ENCODE measurements at places on chromosomes 7 and 10.

DNA sequence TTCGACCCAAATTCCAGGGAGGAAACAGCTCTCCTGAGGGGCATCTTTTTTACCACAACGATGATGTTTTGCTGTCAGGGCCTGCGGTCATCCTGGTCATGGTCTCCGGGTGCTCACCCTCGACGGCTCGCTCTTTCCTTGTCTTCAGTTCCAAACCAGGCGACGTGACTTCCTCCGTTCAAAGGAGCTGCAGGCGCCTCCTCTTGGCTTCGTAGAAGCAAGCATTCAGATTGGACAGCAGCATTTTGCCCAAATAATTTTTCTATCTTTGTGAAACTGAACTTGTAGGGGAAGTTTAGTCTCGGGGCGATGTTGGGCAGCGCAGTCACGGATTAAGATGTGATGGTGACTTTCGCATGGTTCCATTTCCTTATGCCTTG, 208.9 kb downstream of the DNAJB6 start:
- no peak overlapping the region for H3K4me3 ChIP-seq
- peak; percentile 28 for DNase-seq
- H3K27ac ChIP-seq = no peak overlapping the region
- H3K4me1 ChIP-seq = no peaks in the 10 kb centered on the region

DNA sequence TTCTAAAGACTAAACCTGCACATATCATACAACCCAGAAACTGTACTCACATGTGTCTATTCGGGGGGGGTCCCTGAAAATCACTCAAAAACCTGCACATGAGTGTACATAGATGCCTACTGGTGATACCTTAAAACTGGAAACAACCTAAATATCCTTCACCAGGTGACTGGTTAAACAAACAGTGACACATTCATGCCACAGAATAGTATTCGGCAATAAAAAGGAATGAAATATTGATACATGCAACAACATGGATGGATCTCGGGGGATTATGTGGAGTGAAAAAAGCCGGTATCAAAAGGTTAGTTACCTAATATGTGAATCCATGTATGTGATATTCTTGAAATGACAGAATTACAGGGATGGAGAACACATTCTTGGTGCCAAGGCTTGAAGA, 32.1 kb upstream of the EGFR start:
- H3K36me3 ChIP-seq = no peaks in the 10 kb centered on the region
- H3K27ac ChIP-seq = no peak overlapping the region

- no peak overlapping the region for H3K4me3 ChIP-seq
- H3K27ac ChIP-seq = no peak overlapping the region
- DNase-seq = no peak
These were observed 34.3 kb downstream of the NAPEPLD start for GRCh38 chr7:103114576-103115008.

- no peaks in the 10 kb centered on the region for H3K36me3 ChIP-seq
- DNase-seq = no peak
- H3K4me3 ChIP-seq = no peak overlapping the region
- no peak overlapping the region for H3K27ac ChIP-seq
These were observed 187.4 kb downstream of the CUX1 start for GRCh38 chr7:102004848-102005247.

DNA sequence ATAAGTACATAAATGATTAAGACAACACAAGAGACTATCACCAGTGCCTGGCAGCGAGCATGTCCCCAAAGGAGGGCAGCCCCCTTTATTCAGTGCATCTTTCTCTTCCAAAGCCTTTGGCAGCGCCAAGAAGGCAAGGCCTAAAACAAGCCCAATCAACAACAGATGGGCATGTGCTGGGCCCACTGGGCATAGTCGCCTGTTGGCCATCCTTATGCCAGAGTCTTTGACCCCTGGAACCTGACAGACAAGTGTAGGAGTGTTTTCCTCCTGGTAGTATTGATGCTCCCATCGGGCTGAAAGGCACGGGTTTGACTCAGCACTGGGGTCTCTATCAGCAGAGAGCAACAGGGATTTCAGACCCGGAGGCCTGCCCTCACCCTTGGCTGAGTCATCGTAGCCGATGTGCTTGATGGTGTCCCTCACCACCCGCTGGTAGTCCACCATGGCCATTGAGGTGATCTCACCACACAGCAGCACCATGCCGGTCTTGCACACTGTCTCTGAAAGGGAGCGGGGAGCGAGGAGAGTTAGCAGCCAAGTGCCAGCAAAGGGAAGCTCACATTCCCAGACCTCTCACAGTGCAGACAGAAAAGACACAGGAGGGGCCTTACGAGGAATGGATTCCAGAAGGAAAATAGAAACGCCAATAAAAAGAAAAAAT, 5.8 kb downstream of the MAT1A start:
- H3K36me3 ChIP-seq = no peaks in the 10 kb centered on the region
- no peaks in the 10 kb centered on the region for H3K4me1 ChIP-seq
- no peak overlapping the region for H3K4me3 ChIP-seq
- DNase-seq = no peak
- no peaks in the 10 kb centered on the region for H3K27me3 ChIP-seq

GRCh38 chr7:71735961-71736556, 604.1 kb downstream of the GALNT17 start:
- H3K27me3 ChIP-seq = no peaks in the 10 kb centered on the region
- no peak overlapping the region for H3K27ac ChIP-seq
- H3K36me3 ChIP-seq = no peaks in the 10 kb centered on the region
- no peaks in the 10 kb centered on the region for H3K4me1 ChIP-seq
- DNase-seq = peak; percentile 76
- H3K4me3 ChIP-seq = no peak overlapping the region

GRCh38 chr7:159211540-159212182, 67.0 kb upstream of the VIPR2 start:
- H3K4me3 ChIP-seq = peak overlapping the region; percentile 2
- no peaks in the 10 kb centered on the region for H3K36me3 ChIP-seq
- DNase-seq = no peak
- H3K27me3 ChIP-seq = no peaks in the 10 kb centered on the region
- peak overlapping the region; percentile 75 for H3K27ac ChIP-seq
- H3K4me1 ChIP-seq = no peaks in the 10 kb centered on the region

- H3K27ac ChIP-seq = no peak overlapping the region
- no peaks in the 10 kb centered on the region for H3K27me3 ChIP-seq
- no peaks in the 10 kb centered on the region for H3K36me3 ChIP-seq
- H3K4me3 ChIP-seq = no peak overlapping the region
- H3K4me1 ChIP-seq = peaks cover 18% of the 10 kb centered on the region
These were observed 167.8 kb upstream of the ITGB1 start for GRCh38 chr10:33125522-33126517.

GRCh38 chr10:29204070-29204800, 84.6 kb upstream of the LYZL1 start:
- H3K27ac ChIP-seq = no peak overlapping the region
- peaks cover 4% of the 10 kb centered on the region for H3K4me1 ChIP-seq
- no peak for DNase-seq
- H3K36me3 ChIP-seq = no peaks in the 10 kb centered on the region

- H3K36me3 ChIP-seq = no peaks in the 10 kb centered on the region
- DNase-seq = no peak
- no peak overlapping the region for H3K4me3 ChIP-seq
- no peak overlapping the region for H3K27ac ChIP-seq
These were observed 154.4 kb upstream of the AKR1E2 start for GRCh38 chr10:4671451-4672145.

- H3K4me1 ChIP-seq = no peaks in the 10 kb centered on the region
- DNase-seq = no peak
- H3K4me3 ChIP-seq = no peak overlapping the region
- H3K27me3 ChIP-seq = no peaks in the 10 kb centered on the region
- H3K36me3 ChIP-seq = no peaks in the 10 kb centered on the region
- no peak overlapping the region for H3K27ac ChIP-seq
These were observed 12.8 kb upstream of the CNNM1 start for GRCh38 chr10:99316374-99316773.

- H3K36me3 ChIP-seq = no peaks in the 10 kb centered on the region
- peak overlapping the region; percentile 96 for H3K4me3 ChIP-seq
- H3K27ac ChIP-seq = peak overlapping the region; percentile 93
These were observed 484 bp upstream of the MSRB2 start for GRCh38 chr10:23094786-23095403.

GRCh38 chr10:80411267-80411668, 2.9 kb downstream of the PRXL2A start:
- no peak overlapping the region for H3K27ac ChIP-seq
- peaks cover 31% of the 10 kb centered on the region for H3K27me3 ChIP-seq
- no peaks in the 10 kb centered on the region for H3K4me1 ChIP-seq
- no peaks in the 10 kb centered on the region for H3K36me3 ChIP-seq
- no peak for DNase-seq

GRCh38 chr7:2282185-2282751, 32.0 kb downstream of the SNX8 start:
- no peaks in the 10 kb centered on the region for H3K27me3 ChIP-seq
- peaks cover 3% of the 10 kb centered on the region for H3K36me3 ChIP-seq
- no peak overlapping the region for H3K27ac ChIP-seq
- H3K4me1 ChIP-seq = no peaks in the 10 kb centered on the region

- no peaks in the 10 kb centered on the region for H3K4me1 ChIP-seq
- no peaks in the 10 kb centered on the region for H3K27me3 ChIP-seq
- H3K36me3 ChIP-seq = no peaks in the 10 kb centered on the region
- no peak overlapping the region for H3K4me3 ChIP-seq
- no peak overlapping the region for H3K27ac ChIP-seq
- no peak for DNase-seq
These were observed 138.7 kb downstream of the CHRM2 start for GRCh38 chr7:137007001-137007694.

DNA sequence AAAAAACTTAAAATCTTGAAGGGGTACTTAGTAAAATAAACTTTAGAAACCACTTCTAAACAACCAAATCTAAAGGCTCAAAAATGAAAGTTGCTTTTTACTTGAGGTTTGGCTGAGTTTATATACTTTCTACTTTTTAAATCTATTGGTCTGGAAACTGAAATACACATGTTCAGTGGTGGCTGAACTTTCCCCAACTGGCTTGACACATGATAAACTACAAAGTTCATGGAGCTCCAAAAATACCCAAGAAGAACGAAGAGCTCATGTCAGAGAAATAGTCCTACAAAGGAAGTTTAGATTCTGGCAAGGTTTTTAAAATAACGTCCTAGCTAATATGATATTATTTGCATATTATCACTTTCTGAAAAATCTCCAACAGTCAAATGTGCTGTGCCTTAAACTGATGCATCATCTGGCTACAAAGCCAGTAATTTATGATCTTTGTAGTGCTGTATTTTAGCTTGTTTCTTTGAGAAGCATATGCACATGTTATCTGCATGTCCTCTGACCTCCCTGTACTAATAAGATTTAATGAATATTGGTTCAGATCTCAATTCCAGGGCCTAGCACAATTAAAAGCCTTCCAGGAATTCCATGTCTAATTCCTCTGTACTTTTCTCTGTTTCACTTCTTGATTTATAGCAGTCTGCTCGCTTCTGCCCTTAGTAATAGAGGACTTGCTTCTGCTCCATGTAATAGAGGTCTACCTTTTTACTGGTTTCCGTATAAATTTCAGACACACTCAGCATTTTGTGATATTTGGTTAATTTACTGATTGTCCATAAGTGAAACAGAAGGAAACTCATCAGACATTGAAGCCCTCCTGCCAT, 28.2 kb downstream of the SEMA3C start:
- no peak for DNase-seq
- peak overlapping the region; percentile 33 for H3K27ac ChIP-seq
- H3K36me3 ChIP-seq = no peaks in the 10 kb centered on the region
- H3K27me3 ChIP-seq = no peaks in the 10 kb centered on the region
- no peaks in the 10 kb centered on the region for H3K4me1 ChIP-seq
- H3K4me3 ChIP-seq = no peak overlapping the region

- H3K27ac ChIP-seq = no peak overlapping the region
- H3K4me3 ChIP-seq = no peak overlapping the region
- peaks cover 2% of the 10 kb centered on the region for H3K4me1 ChIP-seq
These were observed 5.6 kb upstream of the PPP1R35 start for GRCh38 chr7:100441641-100442535.

DNA sequence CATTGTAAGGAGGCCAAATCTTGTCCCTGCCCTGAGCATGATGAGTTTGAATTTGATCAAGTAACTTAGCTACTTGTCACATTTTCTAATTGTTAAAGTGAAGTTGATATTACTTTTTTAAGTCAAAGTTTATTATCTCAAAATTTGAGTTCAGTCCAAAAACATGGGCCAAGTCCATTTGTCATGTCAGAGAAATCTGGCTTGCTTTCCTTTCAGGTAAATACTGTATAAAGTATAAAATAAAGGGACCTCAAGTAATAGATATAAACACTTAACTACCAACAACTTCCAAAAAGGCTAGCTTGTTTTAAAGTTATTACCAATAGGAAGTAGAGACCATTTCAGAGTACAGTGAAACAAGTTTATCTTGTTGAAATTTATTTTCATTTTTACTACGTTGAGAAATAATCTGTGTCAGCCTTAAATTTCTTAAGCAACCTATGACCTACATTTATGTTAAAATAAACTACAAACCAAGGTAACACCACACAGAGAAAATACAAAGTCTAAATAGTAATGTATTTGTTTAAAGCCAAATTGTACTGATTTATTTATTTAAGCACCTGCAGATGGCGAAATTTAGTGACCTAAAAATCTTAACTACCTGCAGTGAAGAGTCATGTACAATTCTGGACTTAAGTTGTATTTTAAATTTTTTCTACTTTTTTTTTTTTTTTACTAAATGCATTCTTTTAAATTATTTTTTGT, 36.5 kb downstream of the FHIP2A start:
- no peak for DNase-seq
- H3K36me3 ChIP-seq = peaks cover 87% of the 10 kb centered on the region
- H3K27ac ChIP-seq = no peak overlapping the region
- H3K27me3 ChIP-seq = no peaks in the 10 kb centered on the region
- H3K4me3 ChIP-seq = no peak overlapping the region

DNA sequence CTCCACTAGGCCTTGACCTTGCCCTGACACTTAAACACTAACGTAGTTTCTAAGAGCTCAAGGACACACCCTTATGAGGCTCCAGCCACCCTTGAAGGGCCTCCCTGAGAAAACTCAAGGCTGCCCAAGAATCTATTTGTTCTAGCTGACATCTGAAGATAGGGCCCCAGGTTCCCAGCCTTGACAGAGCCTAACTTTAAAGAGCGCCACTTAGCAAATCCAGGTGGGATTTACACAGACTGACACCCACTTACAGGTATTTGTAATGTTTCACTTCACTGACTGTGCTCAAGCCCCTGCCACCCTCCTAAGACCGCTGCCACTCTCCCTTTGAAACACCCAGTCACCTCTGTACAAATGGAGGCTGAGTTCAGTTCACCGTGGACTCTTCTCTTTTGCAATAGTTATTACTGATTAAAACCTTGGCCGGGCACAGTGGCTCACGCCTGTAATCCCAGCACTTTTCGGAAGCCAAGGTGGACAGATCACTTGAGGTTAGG, 90.4 kb downstream of the SVOPL start:
- no peaks in the 10 kb centered on the region for H3K27me3 ChIP-seq

DNA sequence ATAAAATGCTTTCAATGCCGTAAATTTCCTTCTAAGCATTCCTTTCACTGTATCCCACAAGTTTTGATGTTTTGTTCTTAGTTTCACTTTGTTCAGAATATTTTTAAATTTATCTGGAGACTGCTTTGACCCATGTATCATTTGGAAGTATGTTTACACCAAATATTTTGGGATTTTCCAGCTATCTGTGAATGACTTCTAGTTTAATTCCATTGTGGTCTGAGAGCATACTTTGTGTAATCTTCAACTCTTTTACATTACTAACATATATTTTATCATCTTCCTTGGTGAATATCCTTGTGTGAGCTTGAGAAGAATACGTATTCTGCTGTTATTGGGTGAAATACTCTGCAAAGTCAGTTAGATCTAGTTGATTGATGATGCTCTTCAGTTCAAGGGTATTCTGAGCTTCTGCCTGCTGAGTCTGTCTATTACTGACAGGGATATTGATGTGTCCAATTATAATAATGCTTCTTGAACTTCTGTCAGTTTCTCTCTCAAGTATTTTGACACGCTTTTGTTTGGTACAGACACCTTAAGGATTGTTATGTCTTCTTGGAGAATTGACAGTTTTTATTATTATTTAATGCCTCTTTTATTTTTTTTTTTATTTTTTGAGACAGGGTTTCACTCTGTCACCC, 31.6 kb downstream of the MKLN1 start:
- no peaks in the 10 kb centered on the region for H3K27me3 ChIP-seq
- H3K4me1 ChIP-seq = no peaks in the 10 kb centered on the region
- H3K4me3 ChIP-seq = no peak overlapping the region
- DNase-seq = no peak
- no peak overlapping the region for H3K27ac ChIP-seq
